DMS53 (cell line): ENCODE measurements at places on chromosomes 3 and 15.
A peak's percentile ranks its signal among the peaks of the same experiment; 100 is the strongest.

DNA sequence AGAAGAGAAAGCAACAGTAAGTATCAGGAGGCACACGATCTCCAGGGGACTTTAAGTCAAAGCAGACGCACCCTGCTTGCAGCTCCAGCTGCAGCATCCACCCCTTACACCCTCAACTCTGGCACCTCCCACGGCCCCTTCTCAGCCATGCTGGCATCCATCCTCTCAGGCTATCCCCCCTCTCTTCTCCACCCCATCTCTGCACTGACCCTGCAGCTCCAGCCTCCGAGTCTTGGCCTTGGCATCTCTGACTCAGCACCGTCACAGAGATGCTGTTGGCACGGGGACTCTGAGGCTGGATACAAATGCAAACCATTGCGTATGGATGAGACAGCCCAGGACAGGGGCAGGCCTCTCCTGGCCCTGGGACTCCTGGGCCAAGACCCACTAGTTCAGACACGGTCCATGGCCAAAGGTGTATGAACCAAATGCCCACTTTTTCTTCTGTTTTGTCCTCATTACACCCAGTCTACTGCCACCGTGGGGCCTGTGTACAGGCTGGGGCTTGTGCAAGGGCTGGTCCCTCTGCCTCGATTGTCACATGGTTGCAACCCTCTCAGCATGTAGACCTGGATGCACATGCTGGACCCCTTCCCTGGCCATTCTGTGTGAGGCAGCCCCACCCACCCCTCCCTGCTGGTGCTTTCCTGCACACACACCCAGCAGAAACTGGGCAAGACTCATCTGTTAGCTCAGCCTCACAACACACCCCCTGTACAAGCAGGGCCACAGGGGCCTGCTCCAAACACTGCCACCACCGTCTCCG, 18.7 kb upstream of the ZXDC start:
- no peak for DNase-seq

DNA sequence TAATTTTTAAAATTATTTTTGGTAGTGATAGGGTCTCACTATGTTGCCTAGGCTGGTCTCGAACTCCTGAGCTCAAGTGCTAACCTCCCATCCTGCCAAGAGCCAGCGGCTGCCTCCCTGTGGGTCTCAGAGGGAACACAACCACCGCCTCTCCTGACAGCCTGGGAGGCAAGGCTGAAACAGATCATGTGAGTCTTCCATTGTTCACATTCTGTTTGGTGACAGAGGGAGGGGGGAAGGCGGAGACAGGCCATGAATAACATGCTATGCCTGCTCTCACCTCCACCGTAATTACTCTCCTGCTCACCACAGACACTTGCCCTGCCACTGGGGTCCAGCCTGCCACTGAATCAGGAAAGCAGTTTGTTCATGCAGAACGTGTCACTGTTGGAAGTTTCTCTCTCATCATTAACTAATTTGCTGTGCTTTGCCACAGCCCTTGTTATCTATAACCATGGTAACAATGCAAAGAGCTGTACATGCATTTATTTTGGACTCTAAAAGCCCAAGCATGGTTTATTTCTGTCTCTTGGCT, 78.4 kb upstream of the RASGRF1 start:
- peak; percentile 48 for DNase-seq

GRCh38 chr3:133441867-133442270, 42.0 kb downstream of the BFSP2 start:
- DNase-seq: no peak

DNA sequence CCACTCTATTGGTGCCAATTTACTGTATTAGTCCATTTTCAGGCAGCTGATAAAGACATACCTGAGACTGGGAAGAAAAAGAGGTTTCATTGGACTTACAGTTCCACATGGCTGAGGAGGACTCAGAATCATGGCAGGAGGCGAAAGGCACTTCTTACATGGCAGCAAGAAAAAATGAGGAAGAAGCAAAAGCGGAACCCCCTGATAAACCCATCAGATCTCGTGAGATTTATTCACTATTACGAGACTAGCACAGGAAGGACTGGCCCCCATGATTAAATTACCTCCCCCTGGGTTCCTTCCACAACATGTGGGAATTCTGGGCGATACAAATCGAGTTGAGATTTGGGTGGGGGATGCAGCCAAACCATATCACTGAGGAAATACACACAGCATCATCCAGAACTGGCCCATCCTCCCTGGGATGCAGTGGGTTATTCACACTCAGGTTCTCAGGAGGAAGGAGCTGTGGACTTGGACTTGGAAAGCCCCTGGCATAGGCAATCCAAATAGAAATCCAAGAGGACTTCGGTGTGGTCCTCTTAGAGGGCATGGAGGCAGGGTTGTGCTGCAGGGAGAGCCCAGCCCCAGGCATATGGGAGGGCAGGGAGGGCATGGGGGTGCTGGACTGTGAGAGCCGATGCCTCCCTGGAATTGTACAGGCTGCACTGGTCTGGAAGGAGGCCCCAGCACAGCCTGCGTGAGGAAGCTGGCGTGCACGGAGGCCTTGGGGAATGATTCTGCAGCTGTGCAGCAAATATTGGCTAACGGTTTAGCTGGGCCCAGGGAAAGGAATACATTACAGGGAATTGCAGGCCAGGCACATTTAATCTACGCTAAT, 62.9 kb downstream of the EFCAB12 start:
- no peak for DNase-seq

GRCh38 chr15:76894174-76894573, 11.0 kb downstream of the SCAPER start:
- no peak for DNase-seq

DNA sequence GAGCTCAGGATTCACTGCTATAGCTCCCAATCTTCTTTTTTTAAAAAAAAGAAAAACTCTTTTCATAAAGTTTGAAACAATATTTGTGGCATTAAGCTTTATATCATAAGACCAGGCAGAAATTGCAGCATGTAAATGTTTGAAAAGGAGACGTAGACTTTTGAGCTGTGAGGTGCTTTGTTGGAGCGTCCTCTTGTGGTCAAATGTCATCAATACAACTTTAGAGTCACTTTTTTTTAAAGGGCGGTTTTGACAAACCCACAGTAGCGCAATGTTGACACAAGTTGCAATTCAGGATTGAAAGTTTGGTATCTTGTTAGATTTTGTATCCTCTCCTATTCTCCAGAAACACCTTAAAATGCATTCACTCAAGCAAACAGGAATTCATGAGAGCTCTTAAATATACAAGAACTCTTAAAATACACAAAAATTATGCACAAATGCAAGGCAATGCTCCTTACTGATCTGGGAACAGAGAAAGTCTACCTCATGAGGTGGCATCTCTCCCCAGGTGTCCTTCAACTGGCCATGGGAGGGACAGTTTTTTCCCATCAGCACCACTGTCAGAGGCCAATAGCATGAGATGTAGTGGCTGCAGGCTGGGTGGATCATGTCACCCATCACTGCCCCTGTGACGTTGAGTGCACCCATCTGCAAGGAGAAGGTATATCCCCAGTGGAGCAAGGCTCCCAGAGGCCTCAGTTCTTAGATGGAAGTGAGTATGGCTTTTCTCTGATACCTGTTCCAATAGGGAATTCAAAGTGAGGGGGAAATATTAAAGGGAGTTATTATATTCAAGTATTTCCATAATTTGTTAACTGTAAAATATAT, 70.7 kb downstream of the ANXA2 start:
- peak; percentile 73 for DNase-seq

DNA sequence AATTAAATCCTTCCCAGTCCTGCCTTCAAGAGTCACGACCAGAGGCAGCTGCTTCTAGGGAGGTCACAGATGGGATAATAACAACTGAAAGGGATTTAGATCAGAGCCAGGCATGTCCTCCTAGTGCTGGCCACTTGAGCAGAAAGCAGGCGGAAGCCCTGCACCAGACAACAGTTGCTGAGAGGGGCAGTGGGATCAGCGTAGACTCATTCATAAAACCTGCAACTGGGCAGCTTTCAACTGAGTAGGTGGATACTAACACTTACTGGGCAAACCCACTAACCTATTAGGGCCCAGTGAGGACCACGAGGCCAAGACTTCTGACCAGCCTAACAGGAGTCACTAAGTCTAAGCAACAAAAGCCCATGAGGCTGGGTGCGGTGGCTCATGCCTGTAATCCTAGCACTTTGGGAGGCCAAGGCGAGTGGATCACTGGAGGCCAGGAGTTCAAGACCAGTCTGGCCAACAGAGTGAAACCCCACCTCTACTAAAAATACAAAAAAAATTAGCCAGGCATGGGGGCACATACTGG, 67.0 kb downstream of the DAPK2 start:
- no peak for DNase-seq

GRCh38 chr3:121883507-121883906, 10.7 kb upstream of the SLC15A2 start:
- DNase-seq: peak; percentile 46

- DNase-seq: peak; percentile 12
These were observed 96.8 kb downstream of the IGF1R start for GRCh38 chr15:98745179-98745578.

GRCh38 chr3:179589143-179589542, 15.3 kb downstream of the MRPL47 start:
- no peak for DNase-seq

DNA sequence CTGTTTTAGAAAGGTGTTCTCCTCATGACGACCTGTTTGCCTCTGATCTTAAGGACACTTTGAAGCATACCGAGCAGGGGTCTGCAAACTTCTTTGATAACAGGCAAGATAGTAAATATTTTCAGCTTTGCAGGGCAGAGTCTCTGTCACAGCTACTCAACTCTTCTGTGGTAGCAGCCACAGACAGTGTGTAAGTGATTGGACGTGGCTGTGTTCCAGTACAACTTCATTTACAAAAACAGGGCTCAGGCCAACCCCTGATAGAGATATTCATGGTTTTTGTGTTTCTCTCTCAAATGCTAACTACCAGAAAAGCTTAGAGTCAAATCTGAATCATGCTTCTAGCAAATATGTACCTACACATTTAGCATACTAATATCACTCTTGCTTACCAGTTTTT, 51.5 kb downstream of the TGFBR2 start:
- DNase-seq: no peak

DNA sequence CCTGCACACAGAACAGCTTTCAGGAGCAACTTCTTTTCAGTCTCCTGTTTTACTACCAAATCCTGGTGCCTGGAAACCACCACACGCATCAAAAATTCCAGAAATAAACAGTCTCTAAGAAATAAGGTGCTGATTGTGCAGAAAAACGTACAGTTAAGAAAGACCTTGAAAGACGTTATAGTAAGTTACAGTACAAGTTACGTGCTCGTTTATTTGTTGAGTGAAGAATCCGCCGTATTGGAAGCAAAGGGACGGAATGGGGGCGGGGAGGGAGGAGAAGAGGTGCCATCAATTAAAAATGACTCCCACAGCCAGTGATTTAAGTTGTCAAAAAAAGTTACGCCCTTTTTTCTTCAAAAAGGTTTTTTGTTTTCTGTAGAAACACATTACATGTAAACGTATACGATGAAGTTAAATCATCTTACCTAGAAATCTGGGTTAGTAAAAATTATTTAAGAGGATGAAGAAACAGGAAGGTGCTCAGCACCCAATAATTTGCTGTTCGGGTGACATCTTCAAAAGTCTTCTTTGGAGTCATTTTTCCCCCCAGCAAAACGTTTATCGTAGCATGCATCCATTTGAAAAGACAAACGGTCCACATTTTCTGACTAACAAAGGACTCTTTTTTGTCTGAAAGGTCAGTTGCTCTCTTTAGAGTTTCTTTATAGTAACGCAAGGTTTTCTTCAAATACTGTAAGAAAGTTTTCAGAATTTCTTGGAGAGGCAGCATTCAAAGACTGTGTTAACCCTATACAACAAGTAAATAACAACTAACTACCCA, 782 bp upstream of the UACA start:
- peak; percentile 36 for DNase-seq

DNA sequence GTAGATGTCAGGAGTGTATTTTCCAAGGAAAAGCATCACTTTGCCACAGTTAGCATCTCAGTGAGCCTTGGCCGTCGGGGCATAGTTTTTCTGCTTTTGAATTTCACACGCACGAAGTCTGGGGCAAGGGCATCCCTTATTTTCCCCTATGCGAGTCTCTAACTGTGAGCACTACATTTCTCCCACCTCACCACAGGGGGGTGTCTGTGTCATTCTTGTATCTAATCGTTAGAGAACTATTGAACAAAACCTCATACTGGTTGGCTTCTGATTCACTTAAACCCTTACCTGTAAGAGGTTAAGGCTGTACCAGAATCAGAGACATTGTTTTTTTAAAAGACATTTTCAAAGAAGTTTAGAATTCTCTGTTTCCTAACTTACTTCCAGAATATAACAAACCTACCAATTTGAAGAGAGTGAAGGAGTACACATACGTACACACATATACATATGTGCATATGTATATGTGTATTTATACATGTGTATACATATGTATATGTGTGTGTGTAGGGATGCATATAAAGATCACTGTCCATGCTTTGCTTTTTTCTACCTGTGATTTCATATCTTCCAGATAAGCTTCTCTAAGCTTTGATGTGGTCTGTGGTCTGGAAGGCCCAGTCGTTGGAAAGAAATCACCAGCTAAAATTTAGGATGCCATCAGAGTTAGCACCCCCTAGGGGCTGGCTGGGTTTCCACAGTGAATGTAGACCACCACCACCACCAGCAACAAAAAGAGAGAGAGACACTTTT, 49.4 kb downstream of the MYZAP start:
- DNase-seq: peak; percentile 67

DNA sequence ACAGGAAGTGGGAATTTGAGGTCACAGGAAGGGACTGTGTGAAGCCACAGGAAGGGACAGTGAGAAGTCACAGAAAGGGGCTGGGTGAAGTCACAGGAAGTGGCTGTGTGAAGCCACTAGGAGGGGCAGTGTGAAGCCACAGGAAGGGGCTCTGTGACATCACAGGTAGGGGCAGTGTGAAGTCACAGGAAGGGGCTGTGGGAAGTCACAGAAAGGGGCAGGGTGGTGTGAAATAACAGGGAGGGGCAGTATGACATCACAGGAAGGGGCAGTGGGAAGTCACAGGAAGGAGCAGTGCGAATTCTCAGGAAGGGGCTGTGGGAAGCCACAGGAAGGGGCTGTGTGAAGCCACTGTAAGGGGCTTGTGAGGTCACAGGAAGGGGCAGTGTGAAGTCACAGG, 35.8 kb downstream of the GASK1A start:
- no peak for DNase-seq

DNA sequence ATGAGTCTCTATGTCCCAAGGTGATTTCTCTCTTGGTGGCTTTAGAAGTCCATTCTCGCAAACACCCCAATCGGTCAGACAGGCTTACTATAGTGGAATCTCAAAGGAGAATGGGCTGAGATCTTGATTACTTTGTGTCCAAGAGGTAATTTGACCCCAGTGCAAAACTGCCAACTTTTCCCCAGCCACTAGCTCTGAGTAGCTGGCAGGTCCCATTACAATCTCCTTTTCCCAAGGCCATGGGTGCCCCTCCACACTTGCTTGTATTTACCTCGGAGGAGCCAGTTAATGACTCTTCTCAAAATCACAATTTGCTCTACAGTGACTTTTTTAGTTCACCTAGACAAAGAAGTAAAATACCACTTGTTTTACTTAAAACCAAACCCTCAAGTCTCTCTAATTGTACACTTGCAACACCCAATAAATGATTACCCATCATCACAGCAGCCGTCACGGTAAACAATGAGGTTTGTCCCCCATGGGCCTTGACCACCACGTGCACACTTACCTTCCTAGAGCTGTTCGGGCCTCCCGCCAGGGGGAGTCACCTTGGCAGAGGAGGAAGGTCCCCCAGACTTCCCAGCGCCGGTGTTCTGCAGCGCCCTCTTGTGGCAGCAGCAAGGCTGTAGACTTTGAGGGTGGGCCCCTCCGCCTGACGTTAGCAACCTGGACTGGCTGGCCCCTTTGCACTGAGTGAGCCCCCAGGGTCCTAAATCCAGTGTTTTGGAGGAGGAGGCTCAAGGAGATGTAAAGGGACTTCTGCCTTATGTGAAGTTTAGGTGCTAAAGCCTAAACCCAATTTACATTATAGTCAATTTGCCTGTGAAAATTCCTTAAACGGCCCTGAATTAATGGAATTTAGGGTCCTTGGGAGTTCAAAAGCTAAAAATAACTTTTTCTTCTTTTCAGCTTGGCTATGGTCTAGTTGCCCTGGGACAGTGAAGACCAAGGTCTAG, 18.7 kb upstream of the HDAC11 start:
- peak; percentile 78 for DNase-seq
